Activated naive CD8-positive, alpha-beta T cell treated with anti-CD3 and anti-CD28 coated beads for 36 hours (primary cell): ENCODE measurements at places on chromosomes 12 and 14. TPM values are rescaled to one million over a fixed set of nuclear protein-coding genes. Genes with fewer than 3 reads are reported as not detected.

DNA sequence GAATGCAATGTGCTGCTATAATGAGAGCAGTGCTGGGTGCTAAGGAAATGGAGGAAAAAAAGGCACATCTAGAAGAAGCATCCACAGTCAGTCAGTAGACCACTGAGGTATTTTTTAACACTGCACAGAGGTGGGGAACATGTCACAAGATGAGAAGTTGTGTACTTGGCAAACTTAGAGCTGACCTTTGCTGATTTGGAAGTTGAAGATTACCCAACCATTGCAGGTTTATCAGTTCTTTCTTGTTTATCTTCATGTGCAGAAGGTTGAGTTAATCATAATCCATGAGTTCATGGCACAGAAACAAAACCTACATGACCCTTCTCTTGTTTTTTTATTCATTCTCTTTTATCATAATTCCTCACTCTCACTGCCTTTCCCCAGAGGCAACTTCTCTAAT is 3.2 kb upstream of the PAH start:
- no peak overlapping the region for H3K4me3 ChIP-seq
- H3K27ac ChIP-seq: no peak overlapping the region
- peaks cover 4% of the 10 kb centered on the region for H3K4me1 ChIP-seq
- no peaks in the 10 kb centered on the region for H3K36me3 ChIP-seq

DNA sequence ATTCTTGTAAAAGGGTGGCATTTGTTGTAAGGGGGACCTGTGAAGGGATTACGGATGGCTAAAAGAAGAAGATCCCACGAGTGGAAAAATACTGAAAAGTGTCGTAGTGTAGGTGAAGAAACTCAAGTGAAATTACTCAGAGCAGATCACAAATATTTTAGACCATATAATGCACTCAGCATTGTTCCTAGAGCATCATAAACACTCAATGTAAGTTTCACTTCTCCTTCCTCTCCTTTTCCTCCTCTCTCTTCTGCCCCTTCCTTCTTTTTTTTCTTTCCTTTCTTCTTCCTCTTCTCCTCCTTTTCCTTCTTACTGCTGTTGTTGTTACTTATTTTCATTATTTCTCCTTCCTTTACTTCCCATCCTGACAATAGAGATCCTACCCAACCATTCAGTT is 445.6 kb downstream of the ADAMTS20 start:
- H3K4me3 ChIP-seq: no peak overlapping the region
- DNase-seq: no peak
- H3K27ac ChIP-seq: no peak overlapping the region
- no peaks in the 10 kb centered on the region for H3K4me1 ChIP-seq
- no peaks in the 10 kb centered on the region for H3K36me3 ChIP-seq
- no peaks in the 10 kb centered on the region for H3K27me3 ChIP-seq

DNA sequence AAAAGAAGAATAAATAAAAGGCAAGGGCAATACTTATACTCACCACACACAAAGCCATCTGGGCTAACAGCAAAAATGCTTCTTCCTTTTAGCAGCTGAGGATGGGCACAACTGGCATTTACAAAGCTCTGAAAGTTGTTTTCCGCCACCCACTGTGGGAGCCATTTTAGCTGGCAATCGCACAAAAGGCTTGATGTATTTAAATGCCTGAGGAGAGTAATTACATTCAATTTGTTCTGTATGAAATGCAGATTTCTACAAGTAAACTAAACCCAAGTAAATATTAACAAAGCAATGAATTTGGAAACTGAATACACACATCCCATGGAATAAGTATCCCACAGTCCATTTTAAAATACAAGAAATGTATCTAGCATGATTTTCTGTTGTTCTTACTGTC is 37.5 kb downstream of the LRIG3 start:
- no peak for DNase-seq
- no peak overlapping the region for H3K27ac ChIP-seq
- H3K36me3 ChIP-seq: no peaks in the 10 kb centered on the region
- no peak overlapping the region for H3K4me3 ChIP-seq
- no peaks in the 10 kb centered on the region for H3K4me1 ChIP-seq

- H3K4me3 ChIP-seq: no peak overlapping the region
- peaks cover 3% of the 10 kb centered on the region for H3K36me3 ChIP-seq
- peaks cover 1% of the 10 kb centered on the region for H3K4me1 ChIP-seq
- H3K27ac ChIP-seq: no peak overlapping the region
- DNase-seq: no peak
- no peaks in the 10 kb centered on the region for H3K27me3 ChIP-seq
These were observed 3.2 kb upstream of the CLEC4A start for GRCh38 chr12:8120072-8120713.

DNA sequence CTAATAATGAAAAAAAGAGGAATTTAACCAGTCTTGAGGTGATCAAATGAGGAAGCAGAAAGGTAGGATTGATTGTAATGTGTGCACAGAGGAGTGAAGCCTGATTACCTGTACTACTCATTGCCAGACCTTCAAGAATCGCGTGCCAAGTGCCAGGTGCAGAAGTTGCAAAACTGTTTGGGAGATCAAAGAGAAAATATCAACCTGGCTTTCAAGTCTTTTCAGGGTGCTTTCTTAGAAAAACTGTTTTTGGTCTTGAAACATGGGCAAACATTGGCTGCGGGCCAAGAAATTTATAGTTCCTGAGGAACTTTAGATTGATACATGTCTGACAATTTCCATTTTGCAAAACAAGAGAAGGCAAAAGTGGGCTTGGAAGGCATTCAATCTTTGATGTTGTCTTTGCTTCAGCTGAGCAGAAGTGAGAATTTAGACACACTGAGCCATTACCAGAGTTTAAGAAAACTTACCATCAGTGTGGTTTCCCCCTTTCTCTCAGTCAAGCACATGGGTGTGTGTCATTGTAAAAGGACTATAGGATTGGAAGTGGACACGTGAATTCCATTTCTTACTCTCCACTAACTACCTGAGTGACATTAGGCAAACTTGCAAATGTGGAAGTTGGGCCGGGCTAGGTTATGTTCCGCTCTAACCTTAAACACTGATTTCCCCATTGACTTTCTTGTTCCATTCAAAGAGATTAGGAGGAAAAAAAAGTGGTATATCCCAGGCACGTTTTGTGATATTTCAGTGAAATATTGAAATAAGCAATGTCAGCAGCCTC is 486.2 kb downstream of the DIO2 start:
- DNase-seq: no peak
- H3K27me3 ChIP-seq: no peaks in the 10 kb centered on the region
- H3K4me3 ChIP-seq: no peak overlapping the region

DNA sequence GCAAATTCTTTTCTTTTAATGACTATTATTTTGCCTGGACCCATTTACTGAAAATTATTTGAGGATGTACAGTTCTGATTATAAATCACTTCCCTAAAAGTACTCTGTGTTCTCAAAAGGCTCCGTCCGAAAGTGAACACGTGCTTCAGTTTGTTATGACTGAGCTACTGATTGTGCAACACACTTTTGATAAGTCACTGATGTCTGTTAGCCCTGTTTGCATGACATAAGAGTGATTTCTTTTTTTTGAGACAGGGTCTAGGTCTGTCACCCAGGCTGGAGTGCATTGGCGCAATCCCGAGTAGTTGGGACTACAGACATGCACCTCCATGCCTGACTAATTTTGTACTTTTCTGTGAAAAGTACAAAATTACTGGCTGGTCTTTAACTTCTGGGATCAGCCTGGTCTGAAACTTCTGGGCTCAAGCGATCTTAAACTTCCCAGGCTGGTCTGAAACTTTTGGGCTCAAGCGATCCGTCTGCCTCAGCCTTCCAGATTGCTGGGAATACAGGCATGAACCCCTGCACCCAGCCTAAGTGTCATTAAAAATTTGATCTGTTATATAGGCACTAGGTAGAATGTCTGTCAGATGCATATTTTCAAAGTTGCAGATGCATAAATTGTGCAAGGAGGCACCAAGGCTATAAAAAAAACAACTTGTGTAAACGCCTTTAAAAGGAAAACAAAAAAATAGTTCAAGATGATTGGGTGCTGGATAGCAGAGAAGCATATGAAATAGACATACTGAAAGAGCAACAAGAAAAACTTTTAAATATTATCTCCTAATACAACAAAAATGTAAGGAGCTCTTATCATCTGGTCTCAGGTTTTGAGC is 111.5 kb downstream of the SRGAP1 start:
- H3K27ac ChIP-seq: no peak overlapping the region
- no peaks in the 10 kb centered on the region for H3K4me1 ChIP-seq
- no peak overlapping the region for H3K4me3 ChIP-seq
- H3K36me3 ChIP-seq: no peaks in the 10 kb centered on the region
- peaks cover 16% of the 10 kb centered on the region for H3K27me3 ChIP-seq

DNA sequence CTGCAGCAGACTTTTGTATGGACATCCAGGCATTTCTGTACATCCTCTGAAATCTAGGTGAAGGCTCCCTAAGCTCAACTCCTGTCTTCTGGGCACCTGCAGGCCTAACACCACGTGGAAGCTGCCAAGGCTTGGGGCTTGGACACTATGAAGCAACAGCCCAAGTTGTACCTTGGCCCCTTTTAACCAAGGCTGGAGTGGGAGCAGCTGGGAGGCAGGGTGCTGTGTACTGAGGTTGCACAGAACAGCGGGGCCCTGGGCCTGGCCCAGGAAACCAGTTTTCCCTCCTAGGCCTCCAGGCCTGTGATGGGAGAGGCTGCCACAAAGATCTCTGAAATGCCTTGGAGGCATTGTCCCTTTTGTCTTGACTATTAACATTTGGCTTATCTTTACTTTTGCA is 214.4 kb upstream of the LRIG3 start:
- H3K4me1 ChIP-seq: no peaks in the 10 kb centered on the region
- DNase-seq: no peak
- H3K36me3 ChIP-seq: no peaks in the 10 kb centered on the region
- no peak overlapping the region for H3K4me3 ChIP-seq
- no peak overlapping the region for H3K27ac ChIP-seq

GRCh38 chr12:57872362-57872761 is 25.8 kb upstream of the CTDSP2 start:
- no peak for DNase-seq
- peaks cover 6% of the 10 kb centered on the region for H3K27me3 ChIP-seq
- no peak overlapping the region for H3K27ac ChIP-seq

- DNase-seq: no peak
- H3K4me1 ChIP-seq: peaks cover 17% of the 10 kb centered on the region
- peak overlapping the region; percentile 77 for H3K27ac ChIP-seq
- H3K4me3 ChIP-seq: peak overlapping the region; percentile 64
- H3K36me3 ChIP-seq: peaks cover 18% of the 10 kb centered on the region
- peaks cover 10% of the 10 kb centered on the region for H3K27me3 ChIP-seq
These were observed 4.8 kb downstream of the SLC38A1 start for GRCh38 chr12:46264057-46264456.

DNA sequence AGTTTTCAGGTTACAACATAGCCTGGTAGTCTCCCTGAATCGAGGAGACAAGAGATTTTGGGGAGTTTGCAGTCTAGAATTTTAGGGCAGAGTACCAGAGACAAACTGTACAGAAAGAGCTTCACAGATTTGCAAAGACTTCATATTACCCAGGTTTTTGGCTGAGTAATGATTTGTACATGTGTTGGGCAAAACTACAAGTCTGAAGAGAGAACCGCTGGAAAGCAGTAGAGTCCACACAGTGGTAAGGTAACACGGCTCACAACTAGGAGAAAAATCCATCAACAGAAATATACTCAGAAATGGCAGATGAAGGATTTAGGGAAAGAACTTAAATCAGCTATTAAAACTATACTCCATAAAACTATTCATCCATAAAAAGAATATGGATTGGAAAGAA is 25.7 kb downstream of the FBXO33 start:
- H3K4me3 ChIP-seq: no peak overlapping the region
- peaks cover 2% of the 10 kb centered on the region for H3K4me1 ChIP-seq
- no peaks in the 10 kb centered on the region for H3K27me3 ChIP-seq
- H3K27ac ChIP-seq: no peak overlapping the region
- H3K36me3 ChIP-seq: peaks cover 40% of the 10 kb centered on the region
- DNase-seq: no peak

- H3K27me3 ChIP-seq: no peaks in the 10 kb centered on the region
- peak; percentile 47 for DNase-seq
- H3K36me3 ChIP-seq: peaks cover 37% of the 10 kb centered on the region
- H3K4me1 ChIP-seq: peaks cover 13% of the 10 kb centered on the region
These were observed 743 bp downstream of the PUS1 start for GRCh38 chr12:131929581-131930456.

Gene AMHR2
- not detected for total RNA-seq
